ENCODE measurements at places on chromosomes 13 and 19. TPM values are rescaled to one million over a fixed set of nuclear protein-coding genes. Genes with fewer than 3 reads are reported as not detected.

DNA sequence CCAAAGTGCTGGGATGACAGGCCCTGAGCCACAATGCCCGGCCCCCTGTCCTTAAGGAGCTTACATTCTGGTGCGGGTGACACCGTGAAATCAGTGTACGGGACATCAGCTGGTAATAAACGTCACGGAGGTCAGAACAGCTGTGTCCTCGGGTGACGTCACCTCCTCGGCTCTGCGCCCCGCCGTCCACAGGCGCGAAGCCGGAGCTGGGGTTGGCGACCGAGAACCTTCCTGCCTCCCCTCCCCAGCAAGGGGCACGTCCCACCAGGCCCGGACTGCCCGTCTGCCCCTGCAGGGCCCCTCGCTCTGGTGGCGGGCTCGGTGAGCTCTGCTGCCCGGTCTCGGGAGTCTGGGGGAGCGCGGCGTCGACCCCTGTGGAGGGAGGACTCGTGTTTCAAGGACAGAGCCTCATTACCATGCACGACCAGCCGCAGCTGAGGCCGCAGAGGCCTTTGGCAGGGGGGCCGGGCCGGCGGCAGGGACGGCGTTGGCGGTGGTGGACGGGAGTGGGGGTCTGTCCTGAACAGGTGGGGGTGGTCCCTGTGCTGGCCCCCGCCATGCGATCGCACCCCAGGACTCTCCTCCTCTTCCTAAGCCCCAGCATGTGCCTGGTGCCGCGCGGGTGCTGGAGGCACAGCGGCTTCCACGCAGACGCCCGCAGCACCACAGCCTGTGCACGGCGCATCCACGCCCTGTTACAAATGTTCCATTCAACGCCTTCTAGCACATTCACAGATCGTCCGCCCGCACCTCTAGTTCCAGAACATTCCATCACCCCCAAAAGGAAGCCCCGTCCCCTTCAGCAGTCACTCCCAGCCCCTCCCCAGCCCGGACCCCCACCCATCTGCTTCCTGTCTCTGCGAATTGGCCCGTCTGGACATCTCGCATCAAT, 5.4 kb downstream of the LINGO3 start:
- H3K27ac ChIP-seq = no peak overlapping the region
- H3K27me3 ChIP-seq = peaks cover 40% of the 10 kb centered on the region
- no peak overlapping the region for H3K4me3 ChIP-seq
- H3K4me1 ChIP-seq = peaks cover 2% of the 10 kb centered on the region
- peak; percentile 65 for DNase-seq

DNA sequence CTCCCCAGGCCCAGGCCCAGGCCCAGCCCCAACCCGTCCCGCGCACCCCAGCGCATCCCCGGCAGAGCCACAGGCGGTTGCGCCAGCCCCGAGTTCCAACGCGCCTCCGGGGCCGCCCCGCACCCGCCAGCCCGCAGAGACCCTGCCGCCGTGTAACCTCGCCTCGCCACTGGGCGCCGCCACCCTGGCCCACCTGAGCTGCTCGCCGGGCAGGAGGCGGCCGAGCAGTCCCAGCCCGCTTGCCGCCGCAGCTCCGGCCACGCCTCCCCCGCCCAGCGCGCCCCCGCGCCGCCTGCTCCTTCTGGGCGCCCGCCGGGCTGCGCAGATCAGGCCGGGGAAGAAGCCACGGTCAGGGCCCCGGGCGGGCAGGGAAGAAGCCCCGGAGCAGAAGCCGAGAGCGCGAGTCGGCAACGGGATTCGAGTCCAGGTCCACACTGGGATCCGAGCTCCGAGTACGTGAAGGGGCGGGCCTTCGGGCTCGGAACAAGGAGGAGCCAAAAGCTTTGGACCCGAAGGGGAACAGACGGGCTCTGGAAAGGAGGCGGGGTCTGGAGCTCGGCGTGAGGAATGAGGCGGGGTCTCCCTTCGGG, at the start of gene MBOAT7:
TSS of gene MBOAT7 (minus strand) at position 436 of the 590 bp plus-strand sequence. CDS start 1,072 bp downstream, outside the sequence.
- peaks cover 5% of the 10 kb centered on the region for H3K4me1 ChIP-seq
- H3K27ac ChIP-seq = peak within 1 kb of the TSS; percentile 93
- H3K4me3 ChIP-seq = peak within 1 kb of the TSS; percentile 70
- H3K27me3 ChIP-seq = no peaks in the 10 kb centered on the region

GRCh38 chr13:21282065-21282464, 105.6 kb downstream of the MRPL57 start:
- no peak overlapping the region for H3K27ac ChIP-seq
- H3K4me3 ChIP-seq = no peak overlapping the region
- H3K4me1 ChIP-seq = no peaks in the 10 kb centered on the region
- no peaks in the 10 kb centered on the region for H3K27me3 ChIP-seq

DNA sequence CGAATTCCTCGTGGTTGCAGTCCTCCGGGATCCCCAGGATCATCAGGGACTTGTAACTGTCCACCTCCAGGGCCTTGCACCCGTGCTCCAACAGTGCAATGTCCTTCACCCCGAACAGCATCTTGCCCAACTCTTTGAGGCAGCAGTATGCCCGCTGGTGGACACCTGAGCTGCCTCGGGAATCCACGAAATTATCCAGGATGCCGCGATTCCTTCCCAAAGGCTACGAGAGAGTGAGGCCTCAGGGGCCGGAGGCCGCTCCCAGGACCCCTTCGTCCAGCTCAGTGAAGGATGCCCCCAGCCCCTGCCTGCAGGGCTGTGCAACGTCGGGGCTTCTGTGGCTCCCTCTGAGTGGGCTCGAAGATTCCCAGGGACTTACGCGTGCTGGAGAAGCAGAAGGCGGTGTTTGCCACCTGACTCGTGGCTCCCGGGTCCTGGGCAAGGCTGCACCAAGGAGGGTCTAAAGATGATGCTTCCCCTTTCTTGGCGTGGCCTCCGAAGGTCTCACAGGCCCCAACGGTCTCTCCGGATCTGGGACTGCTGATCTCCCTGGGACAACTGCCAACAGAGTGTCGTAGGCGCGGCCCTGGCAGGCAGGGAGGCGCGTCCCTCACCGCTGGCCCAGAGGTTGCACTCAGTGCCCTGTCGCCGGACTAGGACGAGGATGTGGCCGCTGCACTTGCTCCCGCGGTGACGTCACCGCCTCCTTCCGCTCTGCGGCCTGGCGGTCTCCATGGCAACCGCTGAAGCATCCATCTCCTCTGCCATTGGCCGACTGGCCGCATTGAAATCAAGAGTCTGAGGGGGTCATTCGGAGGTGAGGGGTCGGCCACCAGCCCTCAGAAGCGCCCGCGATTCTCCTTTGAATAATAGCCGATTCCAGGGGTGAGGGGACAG, at the start of gene PNMA8C:
TSS of gene PNMA8C (minus strand) at position 698 of the 897 bp plus-strand sequence. CDS start at position 121, 577 bp downstream.
- peak within 1 kb of the TSS; percentile 18 for H3K4me3 ChIP-seq
- DNase-seq = peak; percentile 63
- 0 out of 2 replicates have a peak, but pooled peaks cover 1% of the 10 kb centered on the region for H3K4me1 ChIP-seq

DNA sequence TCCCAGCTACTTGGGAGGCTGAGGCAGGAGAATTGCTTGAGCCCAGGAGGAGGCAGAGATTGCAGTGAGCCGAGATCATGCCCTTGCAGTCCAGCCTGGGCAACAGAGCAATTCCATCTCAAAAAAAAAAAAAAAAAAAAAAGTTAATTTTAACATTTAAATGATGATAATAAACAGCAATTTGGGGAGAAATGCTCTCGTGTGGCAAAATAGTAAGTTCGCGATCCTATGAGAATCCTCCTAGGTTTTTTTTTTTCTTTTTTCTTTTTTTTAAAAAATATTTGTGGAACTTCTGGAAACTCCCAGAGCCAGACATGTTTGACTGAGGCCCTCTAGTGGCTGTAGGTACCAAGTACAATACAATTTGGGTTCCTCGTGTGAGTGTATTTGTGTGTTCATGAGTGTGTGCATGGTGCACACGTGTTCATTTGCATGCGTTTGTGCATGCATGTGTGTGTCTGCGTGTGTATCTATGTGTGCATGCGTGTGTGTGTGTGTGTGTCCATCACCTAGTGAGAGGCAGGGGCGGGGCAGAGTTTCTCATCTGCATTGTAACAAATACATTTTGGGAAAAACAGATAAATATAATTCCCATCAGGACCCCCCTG, 31.2 kb downstream of the TMPRSS9 start:
- H3K27ac ChIP-seq = no peak overlapping the region
- no peaks in the 10 kb centered on the region for H3K4me1 ChIP-seq
- peak; percentile 78 for DNase-seq
- H3K36me3 ChIP-seq = no peaks in the 10 kb centered on the region
- peaks cover 7% of the 10 kb centered on the region for H3K27me3 ChIP-seq

Gene CAPN12
- total RNA-seq = 0.18 TPM

DNA sequence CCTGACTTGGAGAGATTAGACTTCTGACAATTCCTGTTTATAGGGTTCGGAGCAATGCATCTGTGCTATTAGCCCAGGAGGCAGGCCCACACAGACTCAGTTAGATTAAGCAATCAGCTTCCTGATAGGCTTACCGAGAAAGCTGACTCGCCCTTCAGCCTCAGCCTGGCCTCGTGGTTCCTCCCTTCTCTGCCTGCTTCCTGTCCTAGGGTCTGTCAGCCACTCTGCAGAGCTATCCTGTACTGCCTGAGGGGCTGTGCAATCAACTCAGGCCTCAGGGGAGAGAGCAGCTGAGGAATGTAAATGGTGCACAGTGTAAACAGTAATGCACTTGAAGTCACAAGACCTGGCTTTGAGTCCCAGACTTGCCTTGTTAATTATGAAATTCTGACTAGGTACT, 30.7 kb downstream of the HTR2A start:
- no peak overlapping the region for H3K27ac ChIP-seq
- no peak overlapping the region for H3K4me3 ChIP-seq
- no peaks in the 10 kb centered on the region for H3K4me1 ChIP-seq
- DNase-seq = peak; percentile 63
- no peaks in the 10 kb centered on the region for H3K36me3 ChIP-seq
